ENCODE measurements at places on chromosomes 2 and 18.
A peak's percentile ranks its signal among the peaks of the same experiment; 100 is the strongest.

DNA sequence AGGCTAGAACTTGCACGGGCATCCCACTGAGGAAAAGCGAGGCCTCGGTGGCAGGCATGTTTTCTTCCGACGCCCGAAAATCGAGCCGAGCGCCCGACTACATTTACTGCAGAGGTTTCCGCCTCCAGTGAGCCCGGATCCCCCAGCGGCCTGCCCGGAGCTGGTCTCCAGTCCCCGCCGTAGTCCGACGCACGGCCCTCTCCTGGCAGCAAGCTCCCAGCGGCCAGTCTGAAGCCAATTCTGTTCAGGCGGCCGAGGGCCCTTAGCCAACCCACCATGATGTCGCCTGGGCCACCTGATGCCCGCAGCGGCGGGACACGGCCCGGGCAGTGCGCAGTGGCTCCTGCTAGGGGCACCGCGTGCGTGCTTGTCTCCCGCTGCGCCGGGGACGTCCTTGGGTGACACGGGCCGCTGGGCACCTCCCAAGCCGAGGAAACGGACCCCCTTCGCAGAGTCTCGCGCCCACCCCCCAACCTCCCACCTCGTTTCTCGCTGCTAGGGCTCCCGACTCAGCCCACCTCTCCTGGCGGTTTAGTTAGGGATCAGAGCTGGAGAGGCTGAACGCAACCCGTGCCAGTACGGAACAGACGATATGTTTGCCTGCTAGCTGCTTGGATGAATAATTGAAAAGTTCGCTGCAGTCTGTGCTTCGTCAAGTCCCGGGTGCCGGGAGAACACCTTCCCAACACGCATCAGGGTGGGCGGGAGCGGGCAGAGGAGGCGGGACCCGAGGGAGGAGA lies 5.3 kb downstream of the ONECUT2 start:
- no peak for DNase-seq

DNA sequence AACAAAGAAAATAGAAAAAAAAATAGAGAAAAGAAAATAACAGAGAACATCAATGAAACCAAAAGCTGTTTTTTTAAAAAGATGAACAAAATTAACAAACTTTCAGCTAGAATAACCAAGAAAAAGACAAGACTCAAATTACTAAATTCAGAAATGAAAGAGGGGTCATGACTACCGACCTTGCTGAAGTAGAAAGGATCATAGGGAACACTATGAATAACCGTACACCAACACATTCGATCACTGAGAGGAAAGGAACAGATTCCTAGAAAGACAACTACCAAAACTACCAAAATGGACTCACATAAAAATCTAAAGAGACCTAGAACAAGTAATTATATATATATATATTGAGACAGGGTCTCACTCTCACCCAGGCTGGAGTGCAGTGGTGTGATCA lies 37.4 kb upstream of the DTNB start:
- no peak for DNase-seq

GRCh38 chr2:50564766-50565165 lies 467.2 kb downstream of the NRXN1 start:
- DNase-seq = no peak

- peak; percentile 58 for DNase-seq
Observed at GRCh38 chr2:200408428-200409316, 101.2 kb downstream of the KCTD18 start.

DNA sequence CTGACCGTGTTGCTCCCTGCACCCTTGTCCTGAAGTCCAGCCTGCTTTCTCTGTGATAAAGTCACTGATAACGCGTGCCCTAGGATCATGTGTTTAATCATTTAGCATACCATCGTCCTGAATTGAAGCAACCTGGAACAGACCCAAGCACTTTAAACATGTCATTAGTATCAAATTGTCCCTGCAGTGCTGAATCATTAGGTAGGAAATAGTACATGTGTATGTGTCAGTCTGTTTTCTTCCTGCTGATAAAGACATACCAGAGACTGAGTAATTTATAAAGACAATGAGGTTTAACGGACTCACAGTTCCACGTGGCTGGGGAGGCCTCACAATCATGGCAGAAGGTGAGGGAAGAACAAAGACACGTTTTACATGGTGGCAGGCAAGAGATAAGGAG lies 2.8 kb downstream of the ASB18 start:
- DNase-seq = peak; percentile 28

DNA sequence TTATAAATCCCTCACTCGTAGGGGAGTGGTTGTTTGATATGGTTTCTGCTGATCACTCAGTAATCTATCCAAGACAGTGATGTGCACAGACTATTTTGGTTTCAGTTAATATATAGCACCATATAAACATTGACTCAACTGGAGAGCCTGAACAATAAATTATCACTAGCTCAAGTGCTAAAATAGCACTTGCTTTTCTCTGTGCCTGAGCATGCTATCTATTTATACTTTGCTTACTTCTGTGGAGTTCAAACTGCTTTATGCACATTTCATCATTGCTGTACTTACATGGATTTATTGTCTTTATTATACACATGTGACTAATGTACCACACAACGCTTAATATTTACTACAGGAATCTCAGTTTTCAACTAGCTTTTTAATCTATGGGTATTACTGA lies 133.6 kb downstream of the BCL2 start:
- no peak for DNase-seq

GRCh38 chr18:35117372-35117771 lies 76.2 kb downstream of the MAPRE2 start:
- no peak for DNase-seq

DNA sequence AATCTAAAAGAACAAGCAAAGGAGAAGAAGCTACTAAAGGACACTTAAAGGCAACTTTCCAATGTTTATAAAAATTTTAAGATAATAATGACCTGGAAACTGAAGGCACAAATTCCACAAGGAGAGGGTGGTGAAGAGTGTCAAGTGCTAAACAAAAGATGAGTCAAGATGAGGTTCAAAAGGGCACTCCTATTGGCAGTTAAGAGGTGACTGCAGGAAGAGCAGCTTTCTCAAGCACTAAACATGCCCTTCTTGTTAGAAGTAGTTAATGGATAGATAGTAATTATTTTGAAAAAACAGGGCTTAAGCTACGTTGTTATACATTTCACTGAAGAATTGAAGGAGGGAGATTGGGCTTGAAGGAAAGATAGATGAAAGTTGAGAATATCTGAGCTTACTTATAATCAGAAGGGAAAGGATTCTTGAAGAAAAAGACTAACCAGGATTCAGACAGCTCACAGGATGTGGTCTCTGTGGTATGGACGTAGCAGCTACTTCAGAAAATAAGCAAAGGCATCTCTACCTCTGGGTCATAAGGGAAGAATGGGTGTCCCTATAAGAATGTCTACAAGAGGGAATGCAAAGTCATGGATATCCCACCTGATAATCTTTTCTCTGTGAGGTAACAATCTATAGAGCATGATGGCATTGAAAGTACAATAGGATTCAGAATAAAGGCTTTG lies 454.7 kb upstream of the SLC39A10 start:
- no peak for DNase-seq

- DNase-seq = no peak
Observed at GRCh38 chr2:86592547-86593230, 29.4 kb upstream of the CHMP3 start.

GRCh38 chr18:26649193-26649543 lies 100.8 kb upstream of the KCTD1 start:
- no peak for DNase-seq

DNA sequence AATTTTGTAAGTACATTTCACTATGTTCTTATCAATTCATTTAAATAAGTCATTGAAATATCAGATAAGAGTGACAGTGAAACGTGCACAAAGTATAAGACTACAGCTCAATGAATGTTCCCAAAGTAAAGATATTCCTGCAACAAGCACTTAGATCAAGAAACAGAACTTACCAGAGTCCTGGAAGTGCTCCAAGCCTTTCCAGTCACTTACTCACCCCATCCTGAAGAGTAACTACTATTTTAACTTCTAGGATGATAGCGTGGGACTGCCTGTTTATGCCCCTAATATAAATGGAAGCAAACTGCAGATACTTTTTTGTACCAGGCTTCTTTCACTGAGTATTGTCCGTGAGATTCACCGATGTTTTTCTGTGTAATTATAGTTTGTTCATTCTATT lies 768.9 kb downstream of the SLC4A3 start:
- DNase-seq = no peak

DNA sequence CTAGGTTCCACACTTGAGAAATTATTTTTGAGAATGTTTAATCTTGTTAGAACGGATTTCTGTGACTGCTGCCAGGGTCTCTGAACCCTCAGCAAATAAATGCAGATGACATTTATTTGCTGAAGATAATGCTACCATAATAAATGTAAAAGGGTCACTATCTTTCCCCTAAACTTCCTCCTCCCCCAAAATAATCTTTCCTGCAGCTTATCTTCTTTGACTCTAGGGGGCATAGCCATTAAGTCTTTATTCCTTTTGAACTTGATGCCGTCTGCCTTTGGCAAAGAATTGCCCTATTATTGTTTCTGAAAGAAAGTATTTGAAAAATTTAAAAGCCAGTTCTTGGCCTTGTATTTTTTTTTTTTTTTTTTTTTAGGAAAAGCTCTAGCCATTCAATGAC lies 63.6 kb upstream of the ACSL3 start:
- DNase-seq = peak; percentile 53

DNA sequence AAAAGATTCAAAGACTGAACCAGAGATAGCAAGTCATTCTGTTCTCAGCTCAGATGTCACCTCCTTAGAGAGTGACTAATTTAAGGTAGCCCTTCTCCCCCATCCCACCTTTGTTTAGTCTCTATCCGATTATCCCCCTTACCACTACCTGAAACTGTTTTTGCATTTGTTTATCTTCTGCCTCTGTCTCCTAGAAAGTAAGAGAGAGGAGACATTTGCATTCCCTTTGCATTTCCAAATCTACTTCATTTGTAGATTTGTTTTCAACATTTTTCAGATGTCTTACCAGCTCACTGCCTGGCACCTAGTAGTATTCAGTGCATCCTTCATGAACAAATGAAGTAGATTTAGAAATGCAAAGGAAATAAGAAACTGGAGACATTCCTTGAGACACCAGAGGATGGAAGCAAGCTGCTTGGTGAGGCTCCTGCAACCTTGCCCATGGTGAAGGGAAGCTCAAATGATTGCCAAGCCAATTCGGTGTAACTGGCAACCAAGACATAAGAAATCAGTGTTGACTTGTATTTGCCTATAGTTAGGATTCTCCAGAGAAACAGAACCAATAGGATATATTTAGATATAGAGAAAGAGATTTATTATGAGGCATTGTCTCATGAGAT lies 385.7 kb downstream of the STK39 start:
- no peak for DNase-seq

DNA sequence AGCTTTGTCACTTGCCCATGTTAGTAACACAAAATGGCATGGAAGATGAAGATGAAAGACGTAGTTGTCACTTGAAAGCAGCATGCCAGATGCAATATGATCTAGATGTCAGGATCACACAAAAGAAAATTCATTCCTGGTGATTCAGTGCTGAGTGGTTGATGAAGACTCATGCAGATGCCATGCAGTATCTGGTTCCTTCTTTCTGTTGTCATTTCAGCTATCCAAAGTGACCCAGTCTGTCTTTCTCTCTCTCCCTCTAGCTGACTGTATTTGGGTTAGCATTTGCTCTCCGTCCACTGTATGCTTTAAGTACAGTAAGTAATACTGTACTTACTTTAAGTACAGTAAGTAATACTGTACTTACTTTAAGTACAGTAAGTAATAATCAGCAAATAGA lies 50.4 kb downstream of the TTN start:
- DNase-seq = peak; percentile 79

DNA sequence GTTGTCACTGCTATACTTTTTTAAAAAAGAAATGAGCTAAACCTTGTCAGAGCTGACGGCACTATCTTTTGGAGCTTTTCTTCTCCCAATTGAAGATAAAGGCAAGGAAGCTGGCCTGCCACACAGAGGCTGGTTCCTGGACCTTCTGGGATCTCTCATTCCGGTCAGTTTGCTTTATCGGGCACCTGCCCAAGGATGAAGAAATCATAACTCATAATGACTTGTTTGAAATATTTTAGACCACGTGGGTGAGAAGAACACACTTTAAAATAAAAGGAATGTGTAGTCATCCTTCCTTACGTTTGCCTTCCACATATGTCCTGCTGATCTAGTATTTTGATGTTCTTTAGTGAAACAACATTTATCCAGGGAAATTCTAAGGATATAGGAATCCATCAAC lies 535.7 kb downstream of the DCC start:
- no peak for DNase-seq

DNA sequence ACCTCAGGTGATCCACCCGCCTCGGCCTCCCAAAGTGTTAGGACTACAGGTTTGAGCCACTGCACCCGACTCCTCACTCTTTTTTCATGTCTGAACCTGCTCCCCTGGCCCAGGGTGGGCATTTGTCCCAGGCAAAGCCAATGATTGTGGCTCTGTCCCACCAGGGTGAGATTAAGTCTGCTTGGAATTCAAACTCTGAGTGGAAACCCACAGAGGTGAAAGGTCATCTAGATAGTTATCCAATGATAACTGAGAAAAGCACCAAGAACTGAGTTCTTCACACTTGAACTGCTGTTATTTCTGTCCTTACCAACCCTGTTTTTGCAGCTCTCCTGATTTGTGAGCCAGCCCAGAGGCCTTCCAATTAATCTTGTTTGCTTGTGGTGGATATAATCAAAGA lies 62.4 kb upstream of the ACVR1 start:
- DNase-seq = no peak

GRCh38 chr2:30404319-30405259 lies 42.5 kb upstream of the LCLAT1 start:
- DNase-seq = no peak

DNA sequence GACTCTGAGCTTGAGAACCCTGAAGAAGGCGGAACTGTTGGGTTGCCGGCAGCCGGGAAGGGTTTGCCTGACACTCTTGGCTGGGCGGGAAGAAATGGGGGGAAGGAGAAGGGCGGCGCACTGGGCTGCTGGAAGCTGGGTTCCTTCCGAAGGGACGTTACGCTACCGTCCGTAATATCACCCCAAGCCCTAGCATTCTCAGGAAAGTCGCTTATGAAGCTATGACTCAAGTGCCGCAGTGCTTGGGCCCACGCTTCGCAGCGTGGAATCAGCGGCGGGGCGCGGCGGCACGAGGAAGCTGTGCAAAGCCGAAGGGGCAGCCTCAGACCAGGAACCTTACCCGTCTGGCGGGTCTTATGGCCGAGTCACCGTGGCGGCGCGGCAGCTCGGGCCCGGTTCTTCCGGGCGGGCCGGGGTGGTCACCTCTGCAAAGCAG lies 50.2 kb upstream of the SIGLEC15 start:
- DNase-seq = no peak

- DNase-seq = no peak
Observed at GRCh38 chr18:41461114-41461513, 493.9 kb upstream of the PIK3C3 start.

All from RKO (cell line).